ENCODE measurements at places on chromosomes 5 and 9.
A peak's percentile ranks its signal among the peaks of the same experiment; 100 is the strongest.

DNA sequence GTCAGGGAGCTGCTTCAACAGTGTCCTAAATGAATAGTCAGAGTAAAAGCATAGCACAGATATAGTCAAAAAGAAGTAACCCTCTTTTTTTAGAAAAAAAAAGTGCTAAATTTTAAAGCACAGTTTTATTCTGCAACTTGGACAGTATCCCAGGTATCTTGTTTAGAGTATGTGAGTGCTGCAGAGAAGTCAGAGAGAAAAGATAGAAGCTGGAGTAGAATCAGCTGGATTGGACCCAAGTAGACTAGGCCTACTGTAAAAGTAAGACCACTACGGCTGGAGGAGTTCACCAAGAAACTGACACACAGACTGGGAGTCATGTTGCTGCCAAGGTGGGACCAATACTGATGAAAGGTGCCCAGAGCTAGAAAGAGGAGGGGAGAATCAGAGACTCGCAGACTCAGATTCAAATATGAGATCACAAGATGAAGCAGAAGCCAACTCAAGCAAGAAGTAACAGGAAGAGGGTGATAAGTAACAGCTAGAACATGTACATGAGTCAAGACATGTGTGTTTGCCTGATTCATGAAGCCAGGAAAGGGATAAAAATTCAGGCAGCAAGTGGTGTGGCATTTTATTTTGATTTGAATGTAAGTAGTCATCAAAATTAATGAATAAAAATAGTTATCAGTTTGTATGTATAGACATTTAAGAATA, 25.6 kb upstream of the TUSC1 start:
- no peak for DNase-seq

- peak; percentile 59 for DNase-seq
Measured at GRCh38 chr9:4750023-4750673, 9.1 kb upstream of the AK3 start.

DNA sequence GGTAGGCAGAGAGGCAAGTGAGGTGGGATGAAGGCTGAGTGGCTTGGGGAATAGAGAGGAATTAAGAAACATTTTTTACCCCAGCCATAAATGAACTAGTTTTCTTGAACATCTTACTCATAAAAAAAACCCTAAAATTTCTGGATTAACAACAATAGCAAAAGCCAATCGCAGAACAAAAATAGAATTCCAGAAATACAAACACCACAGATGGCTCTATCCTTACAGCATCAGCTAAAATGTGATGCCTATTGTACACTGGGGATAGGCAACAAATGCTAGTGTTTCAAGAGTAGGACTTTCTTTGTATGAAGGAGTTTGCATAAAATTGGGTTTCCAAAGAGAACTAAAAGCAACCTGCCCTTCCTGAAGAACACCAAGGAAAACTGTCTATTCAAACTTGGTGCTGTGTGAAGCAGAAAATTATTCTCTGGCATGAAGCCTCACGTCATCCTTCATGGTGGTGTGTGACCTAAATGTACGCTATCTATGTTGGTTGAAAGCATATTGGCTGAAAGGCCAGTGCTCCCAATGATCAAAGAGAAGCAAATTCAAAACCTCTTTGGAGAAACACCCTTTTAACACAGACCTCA, 82.9 kb downstream of the JAKMIP2 start:
- DNase-seq: no peak

GRCh38 chr5:72691751-72692150, 124.7 kb upstream of the TNPO1 start:
- DNase-seq: no peak

DNA sequence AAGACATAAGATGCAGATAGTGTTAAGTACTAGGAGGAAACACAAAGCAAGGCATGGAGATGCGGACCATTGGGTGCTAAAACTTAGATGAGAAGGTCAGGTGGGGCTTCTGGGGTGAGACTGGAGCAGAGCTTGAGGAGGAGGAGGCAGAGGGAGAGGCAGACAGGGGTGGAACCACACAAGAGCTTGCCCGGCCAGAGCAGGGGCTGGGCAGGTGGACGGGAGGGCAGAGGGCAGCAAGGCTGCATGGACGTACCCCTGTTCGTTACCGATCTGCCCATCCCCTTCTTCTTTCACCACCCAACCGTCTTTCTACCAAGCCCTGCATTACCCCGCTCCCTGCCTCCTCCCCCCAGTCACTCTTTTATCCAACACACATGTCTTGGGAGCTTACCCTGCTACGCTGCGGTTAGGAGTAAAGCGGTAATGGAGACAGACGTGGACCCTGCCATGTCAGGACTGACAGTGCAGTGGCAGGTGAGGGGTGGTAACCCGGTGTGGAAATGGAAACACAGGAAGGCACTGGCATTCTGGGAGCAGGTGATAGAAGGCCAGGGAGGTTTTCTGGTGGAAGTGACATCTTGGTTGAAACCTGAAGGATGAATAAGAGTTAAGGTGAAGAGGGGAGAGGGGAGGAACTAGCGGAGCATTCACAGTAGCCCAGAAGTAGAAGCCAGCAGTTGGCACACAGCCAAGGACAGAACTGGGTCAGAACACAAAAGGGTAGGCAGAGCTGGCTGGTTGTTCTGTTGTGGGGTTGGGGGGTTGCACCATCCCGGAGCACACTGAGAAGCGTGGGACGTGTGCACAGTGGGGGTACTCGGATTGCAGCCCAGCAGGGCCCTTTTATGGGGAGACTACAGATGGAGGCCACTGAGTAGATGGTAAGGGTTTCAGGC, 167.2 kb downstream of the CACNA1B start:
- no peak for DNase-seq

Data from AG08395 (cell line).